ENCODE measurements at places on chromosomes 16 and 17.

GRCh38 chr16:1262210-1262845, 6.5 kb downstream of the TPSD1 start:
- no peak for DNase-seq

- no peak for DNase-seq
These were observed 30.9 kb downstream of the SERPINF1 start for GRCh38 chr17:1792495-1793446.

- no peak for DNase-seq
These were observed 10.9 kb upstream of the ST6GALNAC1 start for GRCh38 chr17:76654408-76654807.

DNA sequence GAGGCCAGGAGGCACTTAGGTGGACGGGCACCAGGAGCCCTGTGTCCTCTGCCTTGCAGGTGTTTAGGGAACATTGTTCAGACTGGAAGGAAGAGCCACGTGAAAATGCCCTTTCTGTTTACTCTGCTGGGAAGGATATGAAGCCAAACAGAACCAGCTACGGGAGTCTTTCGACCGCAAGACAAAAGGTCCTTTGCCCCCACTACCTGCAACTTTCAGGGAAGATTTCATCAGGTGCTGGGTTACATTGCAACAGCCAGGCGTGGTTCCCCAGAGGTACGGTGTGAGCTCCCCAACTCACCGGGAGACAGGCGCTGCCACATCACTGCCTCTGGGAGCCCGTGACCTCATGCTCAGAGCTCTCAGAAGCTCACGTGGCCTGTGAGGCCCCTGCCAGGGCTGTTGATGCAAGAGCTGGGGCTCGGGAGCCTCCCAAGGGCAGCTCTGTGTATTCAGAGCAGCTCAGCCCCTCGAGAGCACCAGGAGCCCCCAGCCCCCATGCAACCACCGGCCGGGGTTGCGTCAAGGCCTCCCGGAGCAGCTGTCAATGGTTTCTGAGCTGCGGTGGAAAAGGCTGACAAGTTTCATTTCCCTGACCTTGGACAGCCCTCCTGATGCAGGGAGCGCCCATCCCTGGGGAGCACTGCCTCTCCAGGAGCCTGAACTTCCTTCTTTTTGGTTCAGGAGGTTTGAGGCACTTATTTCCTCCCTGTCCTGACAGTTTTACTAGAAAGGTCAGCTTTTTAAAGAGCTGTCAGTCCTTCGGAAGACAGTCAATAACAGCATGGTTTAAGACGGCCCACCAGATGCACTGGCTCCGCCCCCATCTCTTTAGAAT, 42.1 kb downstream of the TBC1D16 start:
- DNase-seq: peak; percentile 68

DNA sequence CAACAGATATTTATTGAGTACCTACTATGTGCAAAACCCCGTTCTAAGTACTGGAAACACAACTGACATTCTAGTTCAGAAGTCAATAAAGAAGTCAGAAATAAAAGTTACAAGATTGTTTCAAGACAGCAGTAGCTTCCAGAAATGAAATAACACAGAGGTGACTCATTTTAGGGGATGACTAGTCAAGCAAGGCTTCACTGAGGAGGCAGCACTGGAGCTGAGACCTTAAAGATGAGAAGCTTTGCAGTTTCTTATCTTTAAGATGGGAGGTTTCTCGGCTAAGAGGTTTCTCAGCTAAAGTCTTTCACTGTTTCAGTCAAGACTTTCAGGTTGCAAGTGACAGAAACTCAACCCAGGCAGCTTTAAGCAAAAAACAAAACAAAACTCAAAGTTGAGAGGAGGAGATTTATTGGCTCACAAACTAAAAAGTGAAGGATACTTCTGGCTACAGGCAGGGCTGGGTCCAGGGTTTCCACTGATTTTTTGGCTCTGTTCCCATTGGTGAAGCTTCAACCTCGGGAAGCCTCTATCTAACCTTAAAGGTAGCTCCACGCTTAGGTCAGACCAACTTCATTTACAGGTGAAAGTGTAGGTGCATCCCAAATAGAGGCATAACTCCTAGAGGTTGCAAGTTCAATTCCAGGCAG, 7.4 kb upstream of the MMP2 start:
- DNase-seq: no peak

DNA sequence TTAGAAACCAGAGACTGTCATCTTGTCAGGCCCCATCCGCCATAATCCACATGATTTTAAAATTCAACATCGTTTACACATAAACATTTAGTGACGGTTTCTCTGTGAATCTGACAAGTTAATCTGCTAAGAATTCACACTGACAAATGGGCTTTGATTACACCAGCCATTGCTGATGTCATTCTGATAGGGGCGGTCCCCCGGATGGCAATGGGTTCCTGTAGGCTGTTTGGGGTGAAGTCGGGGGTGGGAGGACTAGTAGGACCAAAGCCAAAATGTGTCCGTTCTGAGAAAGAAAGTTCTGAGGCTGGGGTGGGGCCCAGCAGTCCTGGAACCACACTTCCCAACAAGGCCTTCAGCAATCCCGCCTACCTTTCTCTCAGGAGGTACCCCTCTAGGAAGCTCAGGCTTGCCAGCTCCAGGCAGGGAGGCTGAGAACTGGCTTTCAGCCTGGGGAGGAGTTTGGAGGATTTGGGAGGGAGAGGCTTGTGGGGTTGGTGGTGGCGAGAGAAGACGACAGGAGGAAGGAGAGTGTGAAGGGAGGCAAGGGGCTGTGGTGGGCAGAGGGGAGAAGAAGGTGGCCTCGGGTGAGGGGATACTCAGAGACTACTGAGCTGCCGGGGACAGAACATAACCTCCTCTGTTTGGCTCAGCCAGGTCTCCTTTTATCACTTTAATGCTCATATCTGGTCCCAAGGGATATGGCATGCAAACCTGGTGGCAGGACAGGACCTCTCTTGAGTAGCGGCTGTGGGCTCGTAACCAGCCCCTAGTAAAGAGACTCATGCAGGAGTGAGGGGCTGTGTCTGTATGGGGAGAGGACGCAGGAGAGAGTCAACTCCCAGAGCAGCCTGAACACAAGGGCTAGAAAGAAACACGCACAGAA, 8.6 kb downstream of the HIC1 start:
- no peak for DNase-seq
